ENCODE measurements at places on chromosomes 3 and 15.

GRCh38 chr3:142651711-142652110, 55.5 kb downstream of the PLS1 start:
- DNase-seq, result no peak

- DNase-seq, result no peak
These were observed 494.2 kb downstream of the FOXP1 start for GRCh38 chr3:71089271-71089847.

- no peak for DNase-seq
These were observed 203.3 kb upstream of the AGTR1 start for GRCh38 chr3:148494451-148494850.

GRCh38 chr3:18283680-18284079, 141.5 kb downstream of the SATB1 start:
- no peak for DNase-seq

GRCh38 chr3:71406972-71407810, 176.3 kb downstream of the FOXP1 start:
- no peak for DNase-seq

DNA sequence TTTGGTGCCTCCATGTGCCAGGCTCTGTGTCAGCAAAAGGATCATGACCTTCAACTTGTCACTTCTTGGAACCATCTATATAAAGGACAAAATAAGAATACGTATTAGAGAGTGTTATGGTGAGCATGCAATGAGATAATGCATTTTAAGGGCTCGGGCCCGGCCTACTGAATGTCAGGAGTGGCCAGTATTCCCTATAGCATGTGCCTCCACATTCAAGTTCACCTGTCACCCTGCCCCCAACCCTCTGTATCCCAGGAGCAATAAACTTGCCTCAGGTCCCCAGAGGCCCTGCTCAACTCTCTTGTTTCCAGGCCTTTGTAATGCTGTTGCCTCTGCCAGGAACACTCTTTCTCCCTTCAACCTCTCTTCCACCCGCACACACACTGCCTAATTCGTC, 90.2 kb upstream of the SLC6A11 start:
- DNase-seq, result no peak

- DNase-seq, result no peak
These were observed 6.7 kb downstream of the CCR5AS start for GRCh38 chr3:46400000-46400734.

GRCh38 chr3:119368298-119368697, 74.1 kb downstream of the ARHGAP31 start:
- no peak for DNase-seq

DNA sequence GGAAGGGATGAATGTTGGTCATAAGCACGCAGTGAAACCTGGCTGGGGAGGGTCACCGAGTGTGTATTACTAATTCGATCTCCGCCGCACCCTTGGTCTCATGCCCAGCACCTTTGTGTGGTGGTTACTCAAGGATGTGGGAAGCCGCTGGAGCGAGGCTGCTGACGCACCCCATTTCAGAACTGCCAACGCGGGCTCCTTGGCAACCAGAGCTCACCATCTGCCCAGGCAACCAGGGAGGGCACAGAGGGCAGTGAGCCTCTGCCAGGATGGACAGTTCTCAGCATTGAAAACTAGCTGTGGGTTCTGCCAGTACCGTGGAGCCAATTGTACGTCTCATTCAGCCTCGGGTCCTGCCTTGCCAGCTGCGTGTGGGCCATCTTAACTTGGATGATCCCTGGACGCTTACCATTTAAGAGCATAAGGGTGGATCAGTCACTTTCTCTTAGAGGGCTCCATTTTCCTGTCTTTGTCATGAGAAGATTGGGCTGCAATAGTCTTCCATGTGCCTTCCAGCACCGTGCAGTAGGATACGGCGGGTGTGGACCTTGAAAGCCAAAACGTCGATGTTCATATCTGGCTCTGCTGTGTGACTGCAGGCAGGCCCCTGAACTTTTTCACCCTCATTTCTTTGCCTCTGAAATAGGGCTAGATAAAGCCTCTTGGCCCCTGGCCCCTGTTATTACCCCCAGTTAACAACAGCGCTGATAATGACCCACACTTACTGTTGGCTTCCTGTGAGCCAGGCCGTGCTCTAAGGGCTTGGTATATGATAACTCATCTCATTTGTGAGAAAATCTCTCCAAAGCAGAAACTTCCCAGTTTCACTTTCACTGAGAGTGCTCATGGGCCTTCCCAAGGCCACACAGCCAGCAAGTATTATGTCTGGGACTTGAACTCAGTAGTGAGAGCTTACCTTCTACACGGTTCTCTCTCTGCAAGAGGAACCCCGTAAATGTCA, 238.8 kb downstream of the OPA1 start:
- no peak for DNase-seq

DNA sequence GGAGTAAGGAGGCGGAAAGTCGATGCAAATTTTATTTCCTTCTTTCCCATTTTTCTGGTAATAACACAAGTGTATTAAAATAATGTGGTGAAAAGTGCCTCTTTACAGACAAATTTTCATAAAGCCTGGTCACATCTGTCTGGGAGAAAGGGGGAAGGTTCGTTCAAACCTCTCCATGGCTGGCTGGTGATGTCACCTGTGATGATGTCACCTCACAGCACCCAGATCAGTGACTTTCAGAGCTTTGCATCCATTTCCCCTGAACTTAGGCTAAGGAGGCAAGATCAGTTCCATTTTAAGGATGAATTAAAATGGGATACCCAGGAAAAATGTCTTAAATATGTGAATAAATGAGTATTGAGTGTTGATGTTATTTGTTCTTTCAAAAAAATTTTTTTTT, 34.1 kb downstream of the ATP10A start:
- no peak for DNase-seq

- DNase-seq, result no peak
These were observed 5.9 kb upstream of the NDUFAF1 start for GRCh38 chr15:41408234-41408641.

GRCh38 chr3:139653582-139653981, 24.2 kb downstream of the NMNAT3 start:
- no peak for DNase-seq

DNA sequence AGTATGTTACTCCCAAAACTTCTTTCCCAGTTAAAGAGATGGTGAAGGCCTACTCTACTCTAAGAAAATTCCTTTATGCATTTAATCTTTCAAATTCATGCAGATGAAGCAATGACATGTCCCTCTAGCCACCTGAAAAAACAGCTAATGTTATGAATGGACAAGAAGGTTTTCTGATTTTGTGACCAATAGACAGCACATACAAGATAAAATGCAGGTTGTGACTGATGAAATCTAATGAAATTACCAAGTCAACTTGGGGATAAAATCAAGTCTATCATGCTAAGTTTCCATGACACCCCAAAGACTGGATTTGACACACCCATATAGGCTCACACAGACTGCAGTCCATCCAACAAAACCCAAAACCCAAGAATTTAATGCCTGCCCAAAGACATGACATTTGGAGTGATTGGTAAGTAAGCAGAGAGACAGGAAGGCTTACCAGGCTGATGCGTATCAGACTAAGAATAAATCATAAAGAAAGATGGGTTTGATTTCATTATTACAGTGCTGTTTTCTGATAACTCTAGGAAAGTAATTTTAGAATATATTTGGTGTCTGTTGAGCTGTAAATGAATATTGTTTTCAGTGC, 26.4 kb downstream of the CD47 start:
- no peak for DNase-seq

- no peak for DNase-seq
These were observed 627.2 kb downstream of the ZIC1 start for GRCh38 chr3:148036331-148036876.

- no peak for DNase-seq
These were observed 376.6 kb downstream of the MAGI1 start for GRCh38 chr3:65662095-65662494.
